Stimulated activated CD4-positive, alpha-beta T cell treated with anti-CD3 and anti-CD28 coated beads, Interleukin-2, amount 100 ng/mL, for 24 hours (primary cell): ENCODE measurements at places on chromosomes 6 and 20.

GRCh38 chr6:32196682-32197616 is 4.5 kb upstream of the GPSM3 start:
- DNase-seq = no peak

DNA sequence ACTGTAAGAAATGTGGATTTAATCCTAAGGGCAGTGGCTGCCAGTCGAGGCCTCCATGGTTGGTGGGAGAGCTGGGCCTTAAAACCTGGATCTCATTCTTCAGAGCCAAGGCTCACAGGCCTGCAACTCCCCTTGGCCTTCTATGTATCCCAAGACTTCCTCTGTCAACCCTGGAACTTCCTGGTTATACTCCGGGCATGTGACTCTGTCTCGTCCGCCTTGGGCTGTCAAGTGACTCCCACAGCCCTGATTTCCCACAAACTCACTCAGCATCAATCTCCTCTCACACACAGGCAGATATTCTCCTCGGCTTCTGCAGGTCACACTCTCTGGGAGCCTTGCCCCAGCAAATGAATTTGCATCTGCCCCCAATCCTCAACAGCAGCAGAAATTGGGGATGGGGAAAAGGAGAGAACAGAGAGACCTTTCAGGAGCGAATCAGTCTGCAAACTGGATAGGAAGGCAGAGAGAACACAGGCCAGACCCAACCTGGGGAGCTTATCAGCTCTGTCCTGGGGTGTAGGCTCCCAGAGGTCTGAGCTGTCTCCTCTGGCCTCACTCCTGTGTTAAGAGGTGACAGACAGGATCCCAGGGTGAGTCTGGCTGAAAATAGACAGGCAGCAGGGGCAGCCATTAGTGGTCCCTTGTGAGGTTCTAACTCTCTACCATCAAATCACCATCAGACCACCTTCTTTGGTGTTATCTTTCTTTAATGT is 30.4 kb upstream of the PREX1 start:
- DNase-seq = no peak

- DNase-seq = no peak
These were observed 49.5 kb downstream of the KCNS1 start for GRCh38 chr20:45051204-45052060.

- DNase-seq = no peak
These were observed 248.2 kb downstream of the LAMA2 start for GRCh38 chr6:129130959-129131681.

GRCh38 chr6:35018182-35018519 is 123.0 kb downstream of the TCP11 start:
- no peak for DNase-seq

GRCh38 chr20:52083627-52084232 is 107.8 kb downstream of the ZFP64 start:
- peak; percentile 57 for DNase-seq

DNA sequence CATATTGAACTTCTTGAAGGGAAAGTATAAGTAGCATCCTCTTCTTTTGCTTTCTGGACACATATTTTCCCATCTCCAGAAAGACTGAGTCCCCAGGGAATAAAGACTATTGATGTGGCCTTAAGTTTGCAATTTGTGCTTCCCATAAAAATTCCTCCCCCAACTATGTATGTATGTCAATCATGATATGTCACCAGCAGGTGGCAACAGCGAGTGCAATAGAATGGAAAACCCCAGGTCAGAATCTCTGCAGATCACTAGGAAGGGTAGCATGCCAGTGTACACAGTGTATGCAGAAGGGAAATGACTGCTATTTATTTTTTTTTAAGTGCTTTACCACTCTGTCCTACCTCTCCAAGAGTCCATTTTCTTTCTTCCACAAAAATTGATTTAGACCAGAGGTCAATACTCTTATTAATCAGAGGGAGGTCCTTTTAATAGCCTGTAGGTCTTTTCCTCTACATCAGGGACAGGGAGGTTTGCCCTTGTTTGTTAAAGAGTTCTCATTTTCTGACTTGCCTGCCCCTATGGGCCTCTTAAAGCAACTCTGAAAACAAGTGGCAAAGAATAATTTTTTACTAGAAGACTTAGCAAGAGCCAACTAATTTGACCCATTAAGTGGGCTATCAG is 61.4 kb downstream of the BMP2 start:
- peak; percentile 49 for DNase-seq

DNA sequence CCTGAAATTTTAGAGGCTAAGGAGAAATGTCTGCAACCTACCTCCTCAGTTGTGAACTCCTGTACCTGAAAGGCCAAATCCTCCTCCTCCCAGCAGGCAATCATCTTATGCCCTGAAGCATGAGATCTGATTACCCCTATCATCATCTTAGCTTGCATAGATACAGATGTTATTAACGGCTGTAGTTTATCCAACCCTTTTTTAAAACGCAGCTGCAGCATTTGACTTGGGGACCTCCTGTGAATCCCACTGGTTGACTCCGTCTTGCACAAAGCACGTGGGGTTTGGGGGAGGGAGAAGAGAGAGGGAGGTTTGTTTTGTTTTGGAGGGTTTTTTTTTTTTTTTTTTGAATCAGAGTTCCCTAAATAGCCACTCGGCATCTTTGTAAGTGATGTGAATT is 5.8 kb upstream of the NR2E1 start:
- no peak for DNase-seq

GRCh38 chr20:52118016-52118623 is 73.5 kb downstream of the ZFP64 start:
- no peak for DNase-seq

- peak; percentile 80 for DNase-seq
These were observed 934 bp upstream of the CST9 start for GRCh38 chr20:23606652-23607049.

DNA sequence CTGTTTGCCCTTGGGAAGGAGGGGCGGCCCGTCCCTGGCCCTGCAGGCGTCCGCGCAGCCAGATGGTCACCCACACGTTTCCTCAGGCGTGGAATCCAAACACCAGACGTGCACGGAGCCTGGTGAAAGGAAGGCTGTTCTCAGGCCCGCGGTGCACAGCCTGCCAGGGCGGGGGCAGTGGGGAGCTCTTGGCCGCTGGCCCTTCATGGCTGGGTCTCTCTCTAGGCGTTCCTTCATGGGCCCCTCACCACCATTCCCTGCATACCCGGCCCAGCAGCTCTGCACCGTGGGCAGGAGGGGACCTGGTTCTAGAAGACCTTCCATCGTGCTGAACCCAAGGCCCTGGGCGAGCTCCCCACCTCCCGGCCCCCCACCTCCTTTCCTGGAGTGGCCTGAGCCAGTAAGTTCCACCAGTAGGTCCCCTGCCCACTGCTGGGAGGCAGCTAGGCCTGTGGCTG is 30.4 kb upstream of the SMOC2 start:
- DNase-seq = no peak

GRCh38 chr6:99491171-99491570 is 24.1 kb downstream of the USP45 start:
- no peak for DNase-seq

GRCh38 chr6:114287461-114287860 is 55.4 kb downstream of the HS3ST5 start:
- DNase-seq = no peak

- DNase-seq = peak; percentile 74
These were observed 31.8 kb downstream of the SUN5 start for GRCh38 chr20:32972181-32973076.

DNA sequence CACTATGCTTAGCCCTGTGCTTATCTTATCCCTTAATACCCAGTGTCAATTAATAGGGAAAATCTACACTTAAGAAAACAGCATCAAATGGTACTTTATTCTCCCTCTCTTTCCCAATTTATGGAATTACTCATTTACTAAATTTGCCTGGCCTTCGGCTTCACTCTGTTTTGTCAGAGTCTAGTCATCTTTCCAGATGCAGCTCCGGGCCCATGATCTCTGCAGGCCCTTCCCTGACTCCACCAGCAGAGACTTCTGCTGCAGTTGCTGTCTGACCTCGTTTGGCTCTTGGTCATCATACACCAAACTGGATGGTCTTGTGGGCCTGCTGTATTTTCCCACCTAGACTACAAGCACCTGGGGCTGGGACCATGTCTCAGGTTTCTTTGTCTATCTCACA is 27.4 kb downstream of the MRS2 start:
- DNase-seq = no peak

DNA sequence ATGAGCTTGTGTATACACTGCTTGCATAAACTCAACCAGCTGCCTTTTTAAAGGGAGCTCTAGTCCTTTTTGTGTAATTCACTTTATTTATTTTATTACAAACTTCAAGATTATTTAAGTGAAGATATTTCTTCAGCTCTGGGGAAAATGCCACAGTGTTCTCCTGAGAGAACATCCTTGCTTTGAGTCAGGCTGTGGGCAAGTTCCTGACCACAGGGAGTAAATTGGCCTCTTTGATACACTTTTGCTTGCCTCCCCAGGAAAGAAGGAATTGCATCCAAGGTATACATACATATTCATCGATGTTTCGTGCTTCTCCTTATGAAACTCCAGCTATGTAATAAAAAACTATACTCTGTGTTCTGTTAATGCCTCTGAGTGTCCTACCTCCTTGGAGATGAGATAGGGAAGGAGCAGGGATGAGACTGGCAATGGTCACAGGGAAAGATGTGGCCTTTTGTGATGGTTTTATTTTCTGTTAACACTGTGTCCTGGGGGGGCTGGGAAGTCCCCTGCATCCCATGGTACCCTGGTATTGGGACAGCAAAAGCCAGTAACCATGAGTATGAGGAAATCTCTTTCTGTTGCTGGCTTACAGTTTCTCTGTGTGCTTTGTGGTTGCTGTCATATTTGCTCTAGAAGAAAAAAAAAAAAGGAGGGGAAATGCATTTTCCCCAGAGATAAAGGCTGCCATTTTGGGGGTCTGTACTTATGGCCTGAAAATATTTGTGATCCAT is 15.3 kb downstream of the TNFAIP3 start:
- DNase-seq = no peak

GRCh38 chr6:70479236-70479635 is 65.9 kb downstream of the FAM135A start:
- no peak for DNase-seq

GRCh38 chr6:83097204-83097603 is 29.7 kb downstream of the DOP1A start:
- DNase-seq = no peak

- DNase-seq = peak; percentile 3
These were observed 106.0 kb downstream of the MYO6 start for GRCh38 chr6:75855052-75855451.

DNA sequence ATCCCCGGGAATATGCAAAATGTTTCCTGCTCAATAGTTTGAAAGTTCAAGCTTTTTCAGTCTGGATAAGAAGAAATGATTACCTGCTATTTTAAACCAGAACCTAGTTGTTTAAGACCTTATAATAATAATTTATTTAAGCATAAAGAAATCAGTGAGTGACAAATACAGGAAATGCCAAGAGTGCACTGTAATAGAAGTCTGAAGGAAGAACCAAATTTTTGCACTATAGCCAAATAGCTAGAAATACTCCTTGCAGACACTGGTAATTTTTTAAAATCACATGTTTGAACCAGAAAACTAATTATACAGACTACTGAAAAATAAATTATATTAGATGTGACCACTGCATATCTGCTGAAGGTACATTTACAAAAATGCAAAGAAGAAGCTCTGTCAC is 93.2 kb downstream of the MMS22L start:
- no peak for DNase-seq

GRCh38 chr20:1465470-1466210 is 1.0 kb downstream of the NSFL1C start:
- DNase-seq = no peak

DNA sequence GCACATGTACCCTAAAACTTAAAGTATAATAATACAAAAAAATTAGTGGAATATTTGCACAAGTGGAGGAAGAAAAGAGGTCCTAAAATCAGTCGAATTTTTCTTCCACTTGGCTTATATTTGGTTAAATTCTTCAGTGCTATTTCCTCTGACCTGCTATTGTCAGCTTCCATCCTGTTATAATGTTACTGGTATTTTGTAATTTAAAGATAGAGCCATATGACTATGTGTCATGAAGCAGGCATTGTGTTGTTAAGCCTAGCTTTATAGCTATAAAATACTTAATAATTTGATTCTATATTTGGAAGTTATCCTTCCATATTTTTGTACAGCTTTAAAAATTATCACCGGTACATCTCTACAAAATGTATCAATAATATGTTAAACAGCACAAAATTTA is 455.9 kb upstream of the MARCKS start:
- no peak for DNase-seq

DNA sequence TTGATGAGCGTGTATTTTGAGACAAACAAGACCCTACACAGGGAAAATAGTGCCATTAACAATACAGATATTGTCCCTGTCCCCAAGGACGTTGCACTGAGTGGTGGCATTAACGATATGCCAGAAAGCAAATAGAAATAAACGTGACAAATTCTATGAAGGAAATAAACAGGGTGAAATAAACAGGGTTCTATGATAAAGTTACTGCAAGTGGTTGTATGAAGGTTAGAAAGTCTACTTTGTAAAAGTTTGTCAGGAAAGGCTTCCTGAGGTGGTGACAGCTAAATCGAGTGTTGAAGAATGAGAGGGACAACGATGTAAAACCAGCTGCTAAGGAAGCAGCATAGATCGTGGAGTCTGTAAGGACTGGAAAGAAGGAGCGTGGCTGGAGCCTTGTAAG is 380.2 kb downstream of the LAMA2 start:
- no peak for DNase-seq

- DNase-seq = no peak
These were observed 1.6 kb downstream of the NOX3 start for GRCh38 chr6:155454008-155454407.

DNA sequence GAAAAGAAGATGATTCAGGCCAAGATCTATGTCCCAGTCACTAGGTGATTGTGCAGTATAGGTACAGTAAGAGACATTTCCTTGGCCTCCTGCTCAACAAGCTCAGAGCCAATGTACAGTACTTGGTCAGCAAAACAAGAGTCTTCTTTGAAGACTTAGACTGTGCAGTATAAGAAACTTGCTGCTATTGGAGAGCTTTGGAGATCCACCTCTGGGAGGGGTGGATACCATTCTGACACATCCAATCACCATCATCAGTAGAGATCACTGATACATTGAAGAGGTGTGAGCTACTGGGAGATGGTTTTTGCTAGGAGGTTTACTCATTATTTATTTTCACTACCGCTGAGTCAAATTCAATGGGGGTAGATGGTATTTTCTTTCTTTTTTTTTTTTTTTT is 77.5 kb downstream of the UST start:
- no peak for DNase-seq

GRCh38 chr6:42120895-42121865 is 21.2 kb downstream of the C6orf132 start:
- DNase-seq = no peak

- no peak for DNase-seq
These were observed 7.4 kb downstream of the TINAG start for GRCh38 chr6:54315656-54316055.

DNA sequence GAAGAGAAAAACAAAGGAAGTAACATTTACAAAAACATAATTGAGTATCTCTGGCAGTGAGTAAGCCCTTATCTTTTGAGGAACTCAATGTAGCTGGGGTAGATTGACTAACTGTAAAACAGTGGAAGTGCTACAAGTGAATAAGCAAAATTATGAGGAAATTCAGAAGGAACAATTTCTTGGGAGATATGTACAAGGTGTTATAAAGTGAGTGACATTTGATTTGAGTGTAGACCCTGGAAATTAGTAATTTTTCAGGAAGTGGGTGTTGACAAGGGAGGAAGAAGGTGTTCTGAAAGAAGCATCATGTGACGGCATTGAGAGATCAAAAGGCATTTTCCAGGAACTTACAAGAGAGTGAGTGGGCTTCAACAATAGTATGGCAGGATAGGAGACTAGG is 22.2 kb downstream of the XRN2 start:
- no peak for DNase-seq
